NCI-H1105 treated with DMSO at 0.1 percent for 48 hours (cell line): ENCODE measurements at places on chromosomes 11 and 22.

- no peak for DNase-seq
These were observed 24.8 kb downstream of the FAM118A start for GRCh38 chr22:45334528-45334927.

DNA sequence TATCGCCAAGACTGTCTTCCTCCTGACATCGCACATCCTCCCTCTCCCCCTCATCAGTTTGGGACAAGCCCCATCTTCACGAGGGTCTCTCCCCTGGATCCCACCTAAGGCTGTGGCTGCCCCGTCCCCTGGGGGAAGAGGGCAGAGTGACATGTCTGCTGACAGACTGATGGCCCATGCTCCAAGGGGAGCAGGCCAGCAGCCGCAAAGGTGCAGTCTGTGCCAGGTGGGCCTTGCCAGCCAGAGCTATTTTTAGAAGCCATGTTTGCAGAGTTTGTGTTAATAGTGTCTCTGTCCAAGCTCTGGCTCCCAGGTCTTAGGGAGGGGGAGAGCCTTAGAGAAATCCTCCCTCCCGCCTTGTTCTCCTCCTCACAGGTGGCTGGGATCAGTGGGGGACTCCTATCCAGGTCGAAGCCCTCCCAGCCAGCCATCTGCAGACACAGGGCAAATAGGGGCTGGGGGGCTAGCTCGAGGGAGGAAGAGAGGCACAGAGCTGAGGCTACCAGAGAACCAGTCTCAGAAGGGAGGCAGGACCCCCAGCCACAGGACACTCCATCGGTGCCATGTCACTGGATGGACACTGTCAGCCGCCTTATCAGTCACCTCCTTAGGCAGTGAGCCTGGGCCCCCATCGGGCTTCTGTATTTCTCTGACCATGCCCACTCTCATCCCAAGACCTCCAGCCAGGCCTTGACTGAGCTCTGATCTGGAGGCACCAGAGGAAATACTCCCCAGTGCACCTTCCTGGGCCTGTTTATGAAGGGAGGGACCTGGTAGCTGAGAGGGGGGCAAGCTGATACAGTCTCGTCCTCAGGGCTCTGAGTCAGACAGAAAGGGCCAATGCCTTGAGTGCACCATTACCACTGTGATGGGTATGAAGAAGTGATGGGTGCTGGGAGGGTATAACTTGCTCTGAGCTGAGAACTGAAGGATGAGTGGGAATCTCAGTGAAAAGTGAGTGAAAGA, 49.3 kb downstream of the CHRDL2 start:
- peak; percentile 24 for DNase-seq

GRCh38 chr11:12973528-12974181, 35.5 kb upstream of the RASSF10 start:
- DNase-seq, result peak; percentile 17

DNA sequence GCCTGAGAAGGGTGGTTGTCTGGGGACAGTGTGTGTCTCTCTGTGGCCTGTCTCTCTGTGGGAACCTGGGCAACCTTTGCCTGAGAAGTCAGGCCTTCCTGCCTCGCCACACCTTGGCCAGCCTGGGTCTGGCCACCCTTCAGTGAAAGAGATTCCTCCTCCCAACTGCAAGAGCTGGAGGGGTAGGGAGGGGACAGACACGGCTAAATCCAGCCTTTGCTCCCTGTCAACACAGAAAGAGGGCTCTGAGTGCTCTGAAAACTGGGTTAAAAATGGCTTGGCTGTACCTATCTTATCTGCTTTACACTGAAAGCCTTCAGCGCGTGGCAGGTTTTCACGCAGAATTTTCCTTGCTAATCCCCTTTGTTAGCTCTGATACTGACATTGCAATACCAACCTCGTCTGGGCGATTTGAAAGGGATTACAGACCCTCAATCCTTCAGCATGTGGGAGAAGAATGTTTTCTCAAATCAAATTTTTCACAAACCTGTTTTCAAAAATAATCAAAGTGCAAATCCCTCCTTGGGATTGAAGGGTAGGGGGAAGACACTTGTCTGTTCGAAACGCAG, 163.7 kb downstream of the DSCAML1 start:
- no peak for DNase-seq

DNA sequence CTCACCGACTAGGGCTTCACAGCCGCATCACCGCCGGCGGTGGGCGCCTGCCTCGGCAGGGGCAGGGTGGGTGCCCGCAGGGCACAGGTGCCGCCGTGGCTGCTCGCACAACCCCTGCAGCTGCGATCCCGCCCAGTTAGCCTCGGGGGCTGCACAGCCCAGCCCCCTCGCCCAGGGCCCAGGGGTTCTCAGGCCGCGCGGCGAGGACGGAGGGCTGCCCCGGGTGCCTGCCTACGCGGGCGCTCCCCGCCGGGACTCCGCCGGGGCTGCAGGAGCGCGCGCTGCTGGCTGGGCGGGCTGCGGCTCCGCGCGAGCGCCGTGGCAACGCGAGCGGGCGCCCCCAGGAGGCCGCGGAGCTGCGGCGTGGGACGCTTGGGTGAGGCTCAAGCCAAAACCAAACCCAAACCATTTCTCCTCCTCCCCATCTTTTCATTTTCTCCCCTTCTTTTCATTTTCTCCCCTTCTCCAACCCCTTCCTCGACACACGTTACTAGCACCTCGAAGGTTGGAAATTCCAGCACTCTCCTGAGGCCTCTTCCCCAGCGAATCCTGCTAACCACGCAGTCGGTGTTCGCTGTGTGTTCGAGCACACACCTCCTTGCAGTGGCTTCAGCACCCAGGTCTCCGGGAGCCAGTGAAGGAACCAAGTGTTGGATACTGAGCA, at the start of gene MICAL3:
Gene MICAL3, minus strand, starts transcription at position 286 of the 664 bp plus-strand sequence. CDS start 117,749 bp downstream, outside the sequence.
- peak; percentile 55 for DNase-seq

DNA sequence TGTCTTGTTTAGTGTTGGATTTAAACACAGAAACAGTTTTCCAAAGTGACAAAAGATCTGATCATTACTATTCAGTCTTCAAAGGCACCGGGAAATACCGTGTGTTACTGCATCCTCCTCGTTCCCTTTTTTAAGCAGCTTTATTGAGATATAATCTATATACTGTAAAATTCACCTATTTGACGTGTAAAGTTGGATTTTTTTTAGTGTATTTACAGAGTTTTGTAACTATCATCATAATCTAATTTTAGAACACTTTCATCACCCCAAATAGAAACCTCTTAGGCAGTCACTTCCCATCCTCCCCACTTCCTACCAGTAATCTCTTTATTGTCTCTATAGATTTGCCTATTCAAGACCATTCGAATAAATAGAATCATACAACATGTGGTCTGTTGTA, 1.4 kb downstream of the ANO5 start:
- DNase-seq, result peak; percentile 25

GRCh38 chr11:1208144-1208393, 14.8 kb upstream of the MUC5B start:
- no peak for DNase-seq

GRCh38 chr22:37199760-37200108, 11.7 kb upstream of the C1QTNF6 start:
- no peak for DNase-seq

DNA sequence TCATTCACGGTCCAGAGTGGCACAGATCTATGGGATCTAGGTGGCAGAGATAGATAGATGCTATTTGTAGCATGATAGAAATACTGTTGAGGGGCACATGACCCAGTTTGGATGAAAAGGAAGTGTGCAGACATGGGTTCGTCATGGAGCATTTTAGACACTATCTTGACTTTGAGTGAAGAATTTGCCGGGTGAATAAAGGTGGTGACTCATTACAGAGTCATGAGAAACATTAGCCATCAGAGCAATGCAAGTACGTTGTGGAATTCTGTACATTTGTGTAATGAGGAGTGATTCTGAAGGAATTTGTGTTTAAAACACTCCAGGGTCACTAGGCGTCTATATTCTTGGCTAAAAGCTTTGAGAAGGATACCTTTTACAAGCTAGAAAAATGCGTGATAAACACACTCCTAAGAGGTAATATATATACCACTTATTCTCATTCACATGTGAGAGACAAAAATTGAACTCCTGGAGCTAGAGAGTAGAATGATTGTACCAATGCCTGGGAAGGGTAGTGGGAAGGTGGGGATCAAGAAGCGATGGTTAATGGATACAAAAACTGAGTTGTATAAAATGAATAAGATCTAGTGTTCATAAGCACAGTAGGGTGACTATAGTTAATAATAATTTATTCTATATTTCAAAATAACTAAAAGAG, 593.7 kb upstream of the LUZP2 start:
- no peak for DNase-seq

GRCh38 chr11:47591764-47592163, 2.4 kb downstream of the C1QTNF4 start:
- DNase-seq, result no peak

GRCh38 chr22:37549704-37550059, 10.6 kb upstream of the CDC42EP1 start:
- no peak for DNase-seq

DNA sequence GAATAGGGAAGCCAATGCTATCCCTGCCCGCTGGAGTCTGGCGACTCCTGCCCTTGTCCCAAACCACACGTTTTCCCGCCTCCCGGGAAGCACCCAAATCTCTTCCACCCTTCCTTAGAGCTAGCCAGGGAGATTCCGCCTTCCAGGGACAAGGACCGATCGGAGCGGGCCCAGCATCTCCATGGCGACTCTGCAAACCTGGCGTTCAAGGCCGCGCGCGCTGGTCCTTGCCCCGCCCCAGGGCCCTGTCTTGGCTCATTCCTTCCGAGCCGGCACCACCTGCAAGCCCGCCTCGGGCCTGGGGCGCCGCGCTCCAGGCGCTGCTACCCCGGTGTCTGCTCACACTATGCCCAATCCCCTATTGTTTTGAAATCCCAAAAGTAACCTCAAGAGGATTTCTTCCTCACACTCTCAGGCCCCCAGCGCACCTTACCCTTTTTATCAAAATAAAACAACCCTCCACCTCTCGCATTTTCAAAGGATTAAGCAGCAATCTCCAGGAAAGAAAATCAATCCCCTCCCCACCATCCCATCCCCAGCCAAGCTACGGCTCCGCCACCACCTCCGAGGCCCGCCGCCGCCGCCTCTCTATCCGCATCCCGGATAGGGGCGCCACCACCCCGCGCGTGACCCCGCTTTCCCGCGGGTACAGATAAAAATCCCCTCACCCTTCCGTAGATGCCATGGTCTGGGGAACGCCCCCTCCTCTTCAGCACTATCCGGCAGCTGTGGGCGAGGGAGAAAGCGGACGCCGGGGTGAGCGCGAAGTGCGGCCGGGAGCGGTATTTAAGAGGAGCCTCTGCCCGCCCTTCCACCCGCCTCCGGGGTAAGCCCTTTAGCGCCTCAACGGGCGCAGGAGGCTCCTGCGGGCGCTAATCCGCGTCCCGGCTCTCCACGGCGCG, 825 bp downstream of the SLC1A2 start:
- DNase-seq, result peak; percentile 54

DNA sequence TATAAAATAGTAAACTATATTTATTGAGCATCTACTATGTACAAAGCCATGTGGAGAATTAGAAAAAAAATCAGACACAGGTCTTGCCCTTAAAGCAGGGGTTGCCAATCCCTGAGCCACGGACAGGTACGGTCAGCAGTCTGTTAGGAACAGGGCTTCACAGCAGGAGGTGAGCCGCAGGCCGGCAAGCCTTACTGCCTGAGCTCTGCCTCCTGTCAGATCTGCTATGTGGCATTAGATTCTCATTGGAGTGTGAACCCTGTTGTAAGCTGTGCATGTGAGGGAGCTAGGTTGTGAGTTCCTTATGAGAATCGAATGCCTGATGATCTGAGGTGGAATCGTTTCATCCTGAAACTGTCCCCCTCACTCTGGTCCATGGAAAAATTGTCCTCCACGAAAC, 2.1 kb upstream of the RAG2 start:
- DNase-seq, result no peak

GRCh38 chr11:66367561-66368312, 3.8 kb downstream of the SLC29A2 start:
- DNase-seq, result no peak

- DNase-seq, result no peak
These were observed 2.4 kb downstream of the CTNND1 start for GRCh38 chr11:57764021-57764420.

GRCh38 chr11:124886978-124887666, 10.5 kb downstream of the ROBO4 start:
- DNase-seq, result no peak

DNA sequence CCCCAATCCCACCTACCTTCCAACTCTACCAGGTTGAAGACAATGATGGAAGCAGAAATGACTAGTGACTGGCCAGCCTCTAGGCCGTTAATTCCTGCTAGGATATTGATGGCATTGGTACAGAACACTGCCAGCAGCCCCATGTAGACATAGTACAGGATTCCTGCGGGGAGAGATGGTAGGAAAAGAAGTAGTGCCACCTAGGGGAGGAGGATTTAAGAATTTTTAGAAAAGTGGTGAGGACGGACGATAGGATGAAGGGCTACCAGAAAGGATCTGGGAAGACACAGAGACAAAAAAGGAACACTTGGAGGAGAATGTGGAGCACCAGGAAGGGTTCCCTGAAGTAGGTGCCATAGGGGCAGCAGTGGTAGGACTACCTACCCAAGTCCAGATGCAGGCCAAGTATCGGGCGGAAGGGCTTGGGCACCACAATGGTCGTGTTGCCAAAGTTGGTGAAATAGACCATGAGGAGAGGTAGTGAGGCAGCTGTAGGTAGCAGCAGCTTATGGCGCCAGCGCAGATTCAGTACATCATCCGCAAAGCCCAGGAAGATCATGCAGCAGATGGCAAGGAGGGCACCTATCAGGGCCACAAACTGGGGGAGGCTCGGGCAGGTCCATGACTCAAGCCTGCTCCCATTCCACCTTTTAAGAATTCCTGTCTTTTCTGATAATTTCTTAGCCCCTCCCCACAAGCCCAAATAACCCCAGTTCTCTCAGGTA, 1.2 kb downstream of the DPAGT1 start:
- DNase-seq, result peak; percentile 48

DNA sequence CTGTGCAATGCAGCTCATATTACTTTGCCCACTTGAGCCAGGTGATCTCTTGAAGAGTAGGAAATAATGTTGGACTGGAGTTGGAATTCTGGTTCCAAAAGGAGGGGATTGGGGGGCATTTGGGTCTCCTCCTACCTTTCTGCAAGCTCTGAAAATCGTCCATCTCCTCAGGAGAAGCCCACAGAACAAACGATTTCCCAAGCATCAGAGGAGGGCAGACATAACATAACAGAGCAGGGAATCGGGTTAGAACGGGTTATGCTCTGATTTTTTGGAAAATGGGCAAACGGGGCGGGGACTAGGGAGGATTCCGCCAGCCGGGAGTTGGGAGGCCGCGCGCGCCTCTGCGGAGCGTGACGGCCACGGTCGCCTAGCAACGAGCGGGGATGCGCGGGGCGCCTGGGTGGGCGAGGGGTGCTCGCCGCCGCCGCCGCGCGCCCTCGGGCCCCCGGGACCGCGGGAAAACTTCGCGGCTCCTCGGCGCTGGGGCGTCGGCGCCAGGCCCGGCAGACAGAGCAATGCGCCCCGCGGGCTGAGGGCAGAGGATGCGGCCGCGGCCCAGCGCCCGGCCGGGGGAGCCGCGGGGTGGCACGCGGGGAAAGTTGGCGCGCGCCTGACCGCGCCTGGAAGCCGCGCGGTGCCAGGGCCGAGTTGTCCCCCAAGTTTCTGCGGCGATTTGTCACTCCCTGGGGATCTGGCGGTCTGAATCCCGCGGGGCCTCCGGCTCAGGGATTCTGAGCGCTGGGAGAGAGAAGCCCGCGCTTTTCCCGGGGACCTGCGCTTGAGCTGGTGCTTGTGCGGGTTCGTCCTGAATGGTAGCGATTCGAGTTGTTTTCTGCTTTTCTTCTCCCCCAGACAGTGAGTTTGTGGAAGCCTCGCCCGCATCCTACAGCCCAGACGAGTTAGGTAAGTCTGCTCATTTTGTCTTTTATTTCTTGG, 27.8 kb upstream of the AMOTL1 start:
- DNase-seq, result peak; percentile 73
